ENCODE measurements at places on chromosomes 1 and 21. TPM values are rescaled to one million over a fixed set of nuclear protein-coding genes. Genes with fewer than 3 reads are reported as not detected.

KRTAP11-1 gene
- total RNA-seq, result not detected

DNA sequence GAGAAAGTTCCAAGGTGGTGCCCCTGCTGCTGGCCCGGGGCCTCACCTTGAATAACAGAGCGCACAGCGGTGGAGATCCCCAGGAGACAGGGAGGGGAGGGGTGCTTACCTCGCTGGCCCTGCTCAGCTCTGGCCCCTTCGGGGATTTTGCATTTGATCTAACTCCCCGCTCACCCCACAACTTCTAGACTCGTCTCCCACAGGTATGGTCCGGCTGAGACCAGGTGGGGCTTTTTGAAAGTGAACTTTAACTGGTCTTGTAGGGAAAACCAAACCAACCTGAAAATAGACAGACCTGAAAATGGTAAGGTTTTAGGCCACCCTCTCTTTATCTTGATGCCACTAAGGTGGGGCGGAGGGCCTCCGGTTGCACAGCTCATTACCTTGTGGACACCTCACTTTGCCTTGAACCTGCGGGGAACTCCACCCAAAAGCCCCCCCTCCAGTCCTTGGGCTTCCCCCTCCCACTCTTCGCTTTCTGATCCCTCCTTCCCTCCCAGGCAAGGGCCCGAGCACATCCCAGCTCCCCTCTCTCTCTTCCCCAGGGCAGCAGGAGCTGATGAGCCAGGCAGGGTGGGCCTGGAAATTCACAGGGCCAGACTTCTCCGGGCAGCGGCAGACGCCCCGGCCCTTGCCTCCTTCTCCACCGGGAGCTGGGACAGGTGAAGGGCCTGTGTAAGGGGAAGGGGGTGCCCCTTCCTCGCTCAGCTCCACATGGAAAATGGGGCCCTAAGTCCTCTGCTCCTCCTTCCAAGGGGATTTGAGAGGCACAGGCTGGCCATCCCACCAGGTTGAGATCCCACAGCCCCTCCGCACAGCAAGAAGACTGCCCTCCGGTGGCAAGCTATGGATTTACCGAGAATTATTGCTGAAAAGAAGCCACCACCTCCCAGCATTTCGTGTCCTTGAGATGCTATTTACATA lies 16.1 kb downstream of the TNFRSF8 start:
- no peak overlapping the region for H3K27ac ChIP-seq
- H3K4me1 ChIP-seq, result peaks cover 9% of the 10 kb centered on the region
- H3K27me3 ChIP-seq, result no peaks in the 10 kb centered on the region
- H3K36me3 ChIP-seq, result no peaks in the 10 kb centered on the region
- H3K4me3 ChIP-seq, result no peak overlapping the region

DNA sequence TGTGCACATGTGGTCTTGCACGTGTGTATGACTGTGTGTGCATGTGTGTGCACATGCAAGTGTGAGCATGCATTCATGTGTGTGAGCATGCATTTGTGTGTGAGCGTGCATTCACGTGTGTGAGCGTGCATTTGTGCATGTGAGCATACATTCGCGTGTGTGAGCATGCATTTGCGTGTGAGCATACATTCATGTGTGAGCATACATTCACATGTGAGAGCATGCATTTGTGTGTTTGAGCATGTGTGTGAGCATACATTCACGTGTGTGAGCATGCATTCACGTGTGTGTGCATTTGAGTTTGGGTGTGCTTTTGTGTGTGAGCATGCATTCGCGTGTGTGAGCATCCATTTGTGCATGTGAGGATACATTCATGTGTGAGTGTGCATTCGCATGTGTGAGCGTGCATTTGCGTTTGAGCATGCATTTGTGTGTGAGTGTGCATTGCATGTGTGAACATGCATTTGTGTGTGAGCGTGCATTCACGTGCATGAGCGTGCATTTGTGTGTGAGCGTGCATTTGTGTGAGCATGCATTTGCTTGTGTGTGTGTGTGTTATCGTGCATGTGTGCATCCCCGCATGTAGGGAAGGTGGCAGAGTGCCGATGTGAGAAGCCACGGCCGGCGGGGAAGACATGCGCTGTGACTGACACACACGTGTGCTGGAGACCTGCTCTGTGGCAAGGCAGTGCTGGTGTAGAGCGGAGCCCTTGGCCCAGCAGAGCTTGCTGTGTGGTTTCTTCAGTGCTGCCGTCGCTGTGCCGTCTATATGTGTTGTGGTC lies 18.2 kb downstream of the ITGB2 start:
- no peak overlapping the region for H3K27ac ChIP-seq
- DNase-seq, result no peak
- H3K4me1 ChIP-seq, result no peaks in the 10 kb centered on the region
- H3K27me3 ChIP-seq, result no peaks in the 10 kb centered on the region

APOBEC4 gene
- total RNA-seq, result not detected

RGS8 gene
- total RNA-seq, result not detected

GRCh38 chr1:59971464-59971911 lies 44.9 kb upstream of the CYP2J2 start:
- DNase-seq, result peak; percentile 77
- no peak overlapping the region for H3K27ac ChIP-seq
- no peaks in the 10 kb centered on the region for H3K36me3 ChIP-seq
- H3K4me1 ChIP-seq, result no peaks in the 10 kb centered on the region
- no peak overlapping the region for H3K4me3 ChIP-seq
- no peaks in the 10 kb centered on the region for H3K27me3 ChIP-seq

GRCh38 chr1:91557039-91557690 lies 56.5 kb downstream of the CDC7 start:
- peak overlapping the region; percentile 26 for H3K27ac ChIP-seq
- peaks cover 29% of the 10 kb centered on the region for H3K4me1 ChIP-seq
- DNase-seq, result no peak
- H3K4me3 ChIP-seq, result no peak overlapping the region
- no peaks in the 10 kb centered on the region for H3K36me3 ChIP-seq

PKN2 gene
- 41.0 TPM for total RNA-seq

DNA sequence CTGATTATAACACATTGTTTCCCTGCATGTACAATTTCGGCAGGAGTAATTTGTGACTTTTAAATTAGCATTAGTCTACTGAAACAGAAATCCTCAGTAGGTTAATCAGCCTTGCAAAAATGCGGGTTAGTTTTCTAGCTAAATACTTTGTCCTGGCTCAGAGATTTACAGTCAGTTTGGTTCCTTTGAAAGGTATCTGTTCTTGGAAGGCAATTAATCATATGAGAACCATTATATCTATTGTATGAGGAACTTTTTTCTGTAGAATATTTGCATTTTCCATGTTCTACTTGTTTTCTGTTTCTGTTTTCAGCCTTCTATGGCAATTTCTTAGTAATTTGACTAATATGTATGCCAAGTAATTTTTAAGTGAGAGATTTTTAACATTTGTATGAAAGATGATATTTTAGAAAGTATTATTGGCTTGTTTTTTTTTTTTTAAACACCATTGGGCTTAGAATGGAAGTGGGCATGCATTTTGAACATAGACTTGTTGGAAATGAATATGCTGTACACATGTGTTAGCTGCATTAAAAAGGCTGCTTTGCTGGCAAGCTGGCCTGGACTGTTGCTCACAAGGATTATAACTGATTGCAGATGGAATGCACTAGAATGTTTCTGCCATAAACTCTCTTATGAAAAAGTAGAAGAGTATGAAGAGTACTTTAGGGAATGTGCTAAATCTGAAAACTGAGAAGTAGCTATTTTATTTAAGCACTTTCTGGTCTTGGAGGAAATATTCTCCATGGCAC lies 26.2 kb downstream of the KIF1B start:
- no peak overlapping the region for H3K27ac ChIP-seq
- H3K4me1 ChIP-seq, result peaks cover 36% of the 10 kb centered on the region
- peaks cover 18% of the 10 kb centered on the region for H3K36me3 ChIP-seq
- no peak for DNase-seq

Data from sigmoid colon (tissue), 7 donors.